ENCODE measurements at places on chromosomes 12 and 14. TPM values are rescaled to one million over a fixed set of nuclear protein-coding genes. Genes with fewer than 3 reads are reported as not detected.

Gene VCPKMT
- 21.2 TPM for polyA plus RNA-seq

Gene DEPDC4
- 0.67 TPM for polyA plus RNA-seq

Gene P3H3
- polyA plus RNA-seq, result 18.3 TPM

Gene KRT86
- 0.01 TPM for polyA plus RNA-seq

Gene RNASE7
- not detected for polyA plus RNA-seq

Gene LRTM2
- 0.03 TPM for polyA plus RNA-seq

Gene RHEBL1
- not detected for polyA plus RNA-seq

Gene CACNA1C
- 2.5 TPM for polyA plus RNA-seq

Gene SYCP3
- polyA plus RNA-seq, result 0.13 TPM

Gene DTX1
- polyA plus RNA-seq, result 4.3 TPM

DNA sequence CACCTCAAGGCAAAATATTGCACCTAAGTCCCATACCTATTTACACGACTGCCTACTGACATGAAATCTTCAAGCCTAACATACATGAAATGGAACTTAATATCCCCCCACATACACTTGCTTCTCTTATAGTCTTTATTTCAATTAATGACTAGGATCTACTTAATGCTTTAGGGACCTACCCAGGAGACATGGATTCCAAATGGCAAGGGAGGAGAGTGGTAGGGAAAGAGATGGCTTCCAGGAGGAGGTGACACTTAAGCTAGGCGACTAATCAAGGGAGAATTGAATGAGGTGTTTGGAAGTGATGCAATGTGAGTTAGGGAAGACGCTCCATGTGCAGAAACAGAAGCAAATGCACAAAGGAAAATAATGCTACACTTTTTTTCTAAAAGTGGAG lies 9.7 kb upstream of the PPP1R12A start:
- no peaks in the 10 kb centered on the region for H3K4me1 ChIP-seq
- no peak overlapping the region for H3K4me3 ChIP-seq
- no peak overlapping the region for H3K27ac ChIP-seq
- H3K36me3 ChIP-seq, result no peaks in the 10 kb centered on the region

DNA sequence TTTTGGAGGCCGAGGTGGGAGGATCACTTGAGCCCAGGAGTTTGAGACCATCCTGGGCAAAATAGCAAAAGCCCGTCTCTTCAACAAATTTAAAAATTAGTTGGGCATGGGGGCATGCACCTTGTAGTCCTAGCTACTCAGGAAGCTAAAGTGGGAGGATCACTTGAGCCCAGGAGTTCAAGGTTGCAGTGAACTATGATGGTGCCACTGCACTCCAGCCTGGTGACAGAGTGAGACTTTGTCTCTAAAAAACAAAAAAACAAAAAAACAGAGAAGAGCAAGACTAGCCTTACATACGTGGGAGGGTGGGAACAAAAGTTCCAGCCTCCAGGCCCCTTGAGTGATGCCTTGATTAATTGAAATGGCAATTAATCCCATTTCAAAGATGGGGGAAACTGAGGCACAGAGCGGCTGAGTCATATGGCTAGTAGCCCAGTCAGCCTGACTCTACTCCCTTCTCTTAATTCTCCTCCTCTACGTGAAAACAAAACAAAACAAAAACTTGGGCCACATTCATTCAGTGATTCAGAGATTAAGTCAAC lies 3.3 kb upstream of the FAM222A start:
- no peaks in the 10 kb centered on the region for H3K36me3 ChIP-seq
- peaks cover 2% of the 10 kb centered on the region for H3K4me1 ChIP-seq
- no peak overlapping the region for H3K27ac ChIP-seq
- no peak overlapping the region for H3K4me3 ChIP-seq
- no peak for DNase-seq
- peaks cover 6% of the 10 kb centered on the region for H3K27me3 ChIP-seq

GRCh38 chr12:56808954-56809353 lies 45.8 kb downstream of the HSD17B6 start:
- H3K27ac ChIP-seq, result no peak overlapping the region
- no peak overlapping the region for H3K4me3 ChIP-seq
- H3K4me1 ChIP-seq, result no peaks in the 10 kb centered on the region
- H3K36me3 ChIP-seq, result no peaks in the 10 kb centered on the region
- H3K27me3 ChIP-seq, result no peaks in the 10 kb centered on the region
- no peak for DNase-seq

DNA sequence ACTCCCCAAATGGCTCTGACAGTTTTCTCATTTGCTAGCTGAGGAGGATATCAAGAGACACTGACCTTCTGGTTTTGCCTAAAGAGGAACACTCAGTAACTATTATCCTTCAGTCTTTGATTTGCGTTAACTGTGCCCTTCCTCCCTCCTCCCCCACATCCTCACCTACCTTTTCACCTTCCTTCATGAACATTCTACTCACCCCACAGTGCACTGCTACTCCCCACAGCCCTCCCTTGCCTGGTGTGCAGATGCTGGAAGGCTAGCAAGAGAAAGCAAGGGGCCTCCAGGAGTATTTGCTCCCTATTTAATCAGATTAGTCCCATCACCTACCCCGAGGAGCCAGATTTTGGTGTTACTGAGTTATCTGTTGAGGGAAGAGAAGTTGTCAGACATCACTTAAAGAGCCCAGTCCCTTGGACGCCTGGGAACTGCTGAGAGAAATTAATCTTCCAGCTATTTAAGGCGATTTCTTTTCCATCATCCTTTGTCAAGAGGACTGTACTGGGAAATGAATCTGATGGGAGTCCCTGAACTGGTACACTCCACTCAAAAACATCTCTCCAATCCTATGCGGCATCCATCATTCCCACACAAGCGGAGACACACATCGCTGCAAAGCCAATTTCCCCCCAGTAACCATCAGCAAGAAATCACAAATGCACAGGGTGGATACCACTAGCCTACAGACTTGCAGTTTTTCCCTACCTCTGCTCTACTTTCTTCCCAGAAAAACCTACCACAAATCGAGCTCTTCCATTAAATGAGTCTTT lies 11.5 kb downstream of the PSMB5 start:
- DNase-seq, result no peak
- peaks cover 5% of the 10 kb centered on the region for H3K36me3 ChIP-seq
- H3K4me1 ChIP-seq, result peaks cover 13% of the 10 kb centered on the region
- H3K27ac ChIP-seq, result no peak overlapping the region
- no peak overlapping the region for H3K4me3 ChIP-seq

DNA sequence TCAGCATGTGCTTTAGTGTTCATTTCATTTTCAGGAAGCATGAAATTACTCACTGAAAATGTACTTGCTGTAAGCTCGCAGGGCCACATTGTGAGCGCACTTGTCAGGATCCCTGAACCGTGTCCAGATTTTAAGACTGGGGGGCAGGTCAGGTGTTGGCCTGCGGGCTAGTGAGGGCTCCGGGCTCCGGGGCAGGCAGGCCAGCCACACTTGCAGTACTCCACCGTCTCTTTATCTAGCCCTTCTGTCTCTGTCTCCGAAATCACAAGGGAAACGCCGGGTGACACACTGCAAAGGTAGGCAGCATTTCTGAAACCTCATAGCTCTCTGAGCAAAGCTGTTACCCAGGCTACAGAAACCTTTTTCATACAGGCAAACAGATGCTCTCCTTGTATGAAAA lies 98.7 kb downstream of the EML1 start:
- no peak overlapping the region for H3K27ac ChIP-seq
- peaks cover 13% of the 10 kb centered on the region for H3K36me3 ChIP-seq
- no peaks in the 10 kb centered on the region for H3K4me1 ChIP-seq
- H3K27me3 ChIP-seq, result no peaks in the 10 kb centered on the region
- DNase-seq, result no peak

DNA sequence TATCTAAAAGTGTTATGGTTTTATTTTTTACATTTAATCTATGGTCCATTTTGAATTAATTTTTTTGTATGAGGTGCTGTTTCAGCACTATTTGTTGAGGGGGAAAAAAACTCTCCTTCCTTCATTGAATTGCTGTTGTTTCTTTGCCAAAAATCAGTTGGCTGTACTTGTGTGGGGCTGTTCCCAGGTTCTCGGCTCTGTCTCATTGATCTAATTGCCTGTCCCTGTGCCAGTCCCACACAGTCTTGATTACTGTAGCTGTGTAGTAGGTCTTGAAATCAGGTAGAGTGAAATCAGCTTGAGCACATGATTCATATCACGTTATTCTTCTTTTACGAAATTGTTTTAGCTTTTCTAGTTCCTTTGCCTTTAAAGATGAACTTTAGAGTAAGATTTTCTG lies 109.7 kb downstream of the ADGRD1 start:
- no peak for DNase-seq
- H3K4me3 ChIP-seq, result no peak overlapping the region
- no peaks in the 10 kb centered on the region for H3K4me1 ChIP-seq
- H3K27ac ChIP-seq, result no peak overlapping the region
- no peaks in the 10 kb centered on the region for H3K27me3 ChIP-seq

DNA sequence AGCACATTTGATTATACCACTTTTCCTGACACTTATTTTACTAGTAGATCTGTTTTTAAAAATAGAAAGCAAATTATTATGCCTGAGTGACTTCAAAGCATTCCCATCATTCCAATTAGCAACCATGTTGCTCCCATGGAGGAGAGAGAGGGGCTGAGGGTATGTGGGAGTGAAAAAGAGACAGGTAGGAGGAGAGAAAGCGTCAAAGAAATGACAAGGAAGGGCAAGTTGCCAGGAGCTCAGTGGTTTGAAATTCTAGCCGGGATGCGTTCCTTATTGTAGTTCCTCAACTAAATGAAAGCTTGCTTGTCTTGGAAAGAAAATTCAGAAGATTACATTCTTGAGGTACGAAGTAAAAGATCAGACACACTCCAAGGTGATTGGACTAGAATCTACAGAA lies 92.4 kb upstream of the PKP2 start:
- H3K4me1 ChIP-seq, result no peaks in the 10 kb centered on the region
- DNase-seq, result no peak
- H3K4me3 ChIP-seq, result no peak overlapping the region
- no peak overlapping the region for H3K27ac ChIP-seq
- no peaks in the 10 kb centered on the region for H3K36me3 ChIP-seq
- no peaks in the 10 kb centered on the region for H3K27me3 ChIP-seq

- H3K36me3 ChIP-seq, result no peaks in the 10 kb centered on the region
- H3K4me3 ChIP-seq, result no peak overlapping the region
- no peaks in the 10 kb centered on the region for H3K27me3 ChIP-seq
- H3K4me1 ChIP-seq, result no peaks in the 10 kb centered on the region
These were observed 188.4 kb downstream of the NRXN3 start for GRCh38 chr14:78358591-78358990.

DNA sequence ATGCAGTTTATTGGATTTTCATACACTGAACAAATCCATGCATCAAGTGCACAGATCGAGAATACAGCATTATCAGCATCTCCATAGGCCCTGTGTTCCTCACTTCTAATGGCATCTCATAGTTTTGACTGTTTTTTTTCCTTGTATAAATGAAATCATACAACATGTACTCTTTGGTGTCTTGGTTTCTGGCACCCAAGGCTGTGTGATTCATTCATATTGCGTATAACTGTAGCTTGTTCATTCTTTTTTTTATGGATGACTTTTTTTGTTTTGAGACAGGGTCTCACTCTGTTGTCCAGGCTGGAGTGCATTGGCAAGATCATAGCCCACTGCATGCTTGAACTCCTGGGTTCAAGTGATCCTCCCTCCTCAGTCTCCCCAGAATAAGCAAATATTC lies 14.3 kb downstream of the RASSF8 start:
- H3K27me3 ChIP-seq, result no peaks in the 10 kb centered on the region
- no peak overlapping the region for H3K4me3 ChIP-seq
- H3K4me1 ChIP-seq, result peaks cover 7% of the 10 kb centered on the region
- no peak overlapping the region for H3K27ac ChIP-seq

DNA sequence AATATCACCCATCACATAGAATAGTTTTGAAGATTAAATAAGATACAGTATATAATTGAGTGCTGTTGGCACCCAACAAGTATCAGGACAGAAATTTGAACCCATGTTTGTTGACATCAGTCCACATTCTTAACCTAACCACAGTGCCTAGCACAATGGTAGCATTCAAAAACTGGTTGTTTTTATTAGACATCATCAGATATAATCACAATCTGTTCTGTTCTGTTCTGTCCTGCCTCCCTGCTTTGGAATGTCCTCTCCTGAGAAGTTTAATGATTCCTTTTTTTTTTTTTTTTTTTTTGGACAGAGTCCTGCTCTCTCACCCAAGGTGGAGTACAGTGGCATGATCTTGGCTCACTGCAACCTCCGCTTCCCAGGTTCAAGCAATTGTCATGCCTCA lies 476.6 kb downstream of the RMST start:
- H3K36me3 ChIP-seq, result no peaks in the 10 kb centered on the region
- H3K27ac ChIP-seq, result no peak overlapping the region
- H3K4me1 ChIP-seq, result no peaks in the 10 kb centered on the region
- DNase-seq, result no peak

- no peaks in the 10 kb centered on the region for H3K4me1 ChIP-seq
- H3K4me3 ChIP-seq, result no peak overlapping the region
- H3K27me3 ChIP-seq, result no peaks in the 10 kb centered on the region
- no peak overlapping the region for H3K27ac ChIP-seq
These were observed 130.4 kb downstream of the PRIMA1 start for GRCh38 chr14:93657875-93658274.

GRCh38 chr12:130401703-130402102 lies 64.0 kb downstream of the PIWIL1 start:
- H3K27ac ChIP-seq, result no peak overlapping the region
- no peaks in the 10 kb centered on the region for H3K36me3 ChIP-seq
- H3K27me3 ChIP-seq, result no peaks in the 10 kb centered on the region
- no peaks in the 10 kb centered on the region for H3K4me1 ChIP-seq
- DNase-seq, result peak; percentile 11
- H3K4me3 ChIP-seq, result no peak overlapping the region

DNA sequence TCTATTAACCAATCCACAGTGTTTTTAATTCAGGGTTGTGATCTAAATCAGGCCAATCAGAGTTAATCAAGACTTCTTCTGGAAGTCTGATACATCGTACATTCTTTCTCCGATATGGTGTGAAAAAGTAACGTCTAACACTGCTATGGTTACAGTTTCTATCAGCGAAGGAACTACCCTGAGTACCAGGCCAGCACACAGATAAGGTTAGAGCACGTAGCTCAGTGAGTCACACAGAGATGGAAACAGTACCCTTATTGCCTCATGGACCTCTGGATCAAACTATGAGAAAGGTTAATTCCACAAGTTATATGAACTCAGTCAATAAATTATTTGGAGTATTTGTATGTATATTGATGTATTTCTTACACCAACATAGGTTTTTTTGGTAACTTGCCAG lies 3.3 kb downstream of the OR6C68 start:
- no peaks in the 10 kb centered on the region for H3K4me1 ChIP-seq
- no peak overlapping the region for H3K4me3 ChIP-seq
- H3K27me3 ChIP-seq, result no peaks in the 10 kb centered on the region
- DNase-seq, result peak; percentile 45

DNA sequence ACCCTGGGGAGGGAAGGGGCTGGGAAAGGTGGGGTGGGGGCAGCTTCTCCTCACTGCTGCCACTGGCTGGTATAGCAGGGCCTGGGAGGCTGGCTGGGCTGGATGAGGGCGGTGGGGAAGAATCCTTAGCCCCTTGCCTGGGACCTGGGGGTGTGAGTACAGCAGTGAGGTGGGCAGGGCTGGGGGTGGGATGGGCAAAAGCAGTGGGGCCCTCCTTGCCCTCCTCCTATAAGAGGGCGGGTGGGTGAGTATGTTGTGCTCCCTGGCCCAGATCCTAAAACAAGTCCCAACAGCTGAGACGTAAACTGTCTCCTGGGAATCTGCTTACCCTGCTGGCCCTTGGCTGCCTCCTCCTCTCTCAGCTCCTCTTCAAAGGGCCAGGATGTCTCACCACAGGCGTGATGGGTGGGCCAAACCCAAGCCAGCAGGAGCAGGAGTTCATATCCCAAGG lies 2.2 kb downstream of the NCKAP5L start:
- DNase-seq, result no peak
- no peaks in the 10 kb centered on the region for H3K27me3 ChIP-seq
- H3K4me3 ChIP-seq, result no peak overlapping the region
